ENCODE measurements at places on chromosomes 2 and 18.
A peak's percentile ranks its signal among the peaks of the same experiment; 100 is the strongest.

DNA sequence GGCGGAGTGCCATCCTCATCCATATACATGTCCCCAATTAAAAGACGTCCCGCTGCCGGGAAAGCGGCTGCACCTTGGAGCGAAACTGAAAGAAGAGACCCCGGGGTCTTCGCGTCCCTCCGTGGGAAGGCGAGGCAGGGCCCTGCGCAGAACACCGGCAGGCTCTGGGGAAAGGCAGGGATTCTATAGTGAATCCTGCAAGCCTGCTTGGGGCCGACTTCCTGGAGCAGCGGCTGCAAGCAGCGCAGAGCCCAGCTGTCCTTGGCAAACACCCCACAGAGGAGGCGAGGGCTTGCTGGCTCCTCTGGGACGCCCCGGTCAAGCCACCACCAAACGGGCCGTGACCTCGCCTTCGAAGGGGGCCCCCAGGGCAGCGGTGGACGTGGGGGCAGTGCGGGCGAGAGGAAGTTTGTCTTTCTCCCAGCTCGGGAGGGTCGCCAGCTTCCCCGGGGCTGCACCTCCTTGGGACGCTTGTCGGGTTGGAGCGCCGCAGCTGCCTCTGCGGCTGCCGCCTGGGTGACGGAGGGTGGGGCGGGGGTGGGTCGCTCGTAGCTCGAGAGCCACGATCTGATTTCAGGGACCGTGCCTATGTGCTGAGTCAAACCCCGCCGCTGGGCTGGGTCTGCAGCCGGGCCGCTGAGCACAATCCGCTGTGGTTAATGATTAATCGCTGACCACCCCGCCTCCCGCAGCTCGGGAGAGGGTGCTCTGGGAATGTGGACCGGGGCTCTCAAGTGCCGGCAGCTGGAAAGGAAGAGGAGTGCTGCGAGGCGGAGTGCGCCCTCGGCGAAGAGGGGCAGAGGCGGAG lies 486 bp upstream of the GPR39 start:
- peak; percentile 45 for DNase-seq

- no peak for DNase-seq
These were observed 156.8 kb upstream of the MAPRE2 start for GRCh38 chr18:34884436-34884835.

DNA sequence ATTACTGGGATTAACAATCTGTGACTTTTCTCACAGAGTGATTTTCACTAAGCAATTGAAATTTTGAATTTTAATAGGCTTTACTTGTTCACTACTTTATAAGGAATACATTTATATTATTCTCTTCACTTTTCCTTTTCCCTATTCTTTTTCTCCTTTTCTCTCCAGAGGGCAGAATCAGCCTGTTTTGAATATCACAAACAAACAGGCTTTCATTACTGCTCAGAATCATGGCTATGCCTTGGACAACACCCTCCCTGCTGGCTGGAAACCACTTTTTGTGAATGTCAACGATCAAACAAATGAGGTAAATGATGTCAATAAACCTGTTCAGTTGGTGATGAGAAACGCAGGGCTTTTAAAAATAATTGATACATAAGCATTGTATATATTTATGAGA lies 35.3 kb downstream of the CPS1 start:
- DNase-seq: no peak

DNA sequence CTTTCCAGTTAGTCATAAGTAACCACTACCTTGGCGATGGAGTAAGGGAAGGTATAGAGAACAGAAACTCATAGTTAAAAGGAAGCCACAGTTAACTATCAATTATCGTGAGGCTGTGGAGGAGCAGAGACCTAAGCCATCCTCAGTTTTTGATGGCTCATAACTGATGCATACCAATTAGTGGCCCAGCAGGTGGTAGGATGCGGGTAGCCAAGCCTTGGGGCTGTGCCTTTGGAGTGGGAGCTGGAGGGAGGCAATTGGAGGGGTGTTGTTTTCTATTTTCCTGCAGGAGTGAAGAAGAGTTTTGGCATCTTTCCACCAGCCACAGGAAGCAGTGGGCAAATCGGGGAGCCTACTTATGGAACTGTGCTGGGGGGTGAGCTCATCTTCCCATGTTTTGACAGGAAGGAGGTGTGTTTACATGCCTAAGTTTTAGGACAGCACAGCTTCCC lies 194.8 kb downstream of the TPGS2 start:
- no peak for DNase-seq

- no peak for DNase-seq
These were observed 44.0 kb downstream of the ASAP2 start for GRCh38 chr2:9250498-9251153.

GRCh38 chr18:74496508-74497323 lies 553 bp downstream of the CNDP2 start:
- peak; percentile 69 for DNase-seq

DNA sequence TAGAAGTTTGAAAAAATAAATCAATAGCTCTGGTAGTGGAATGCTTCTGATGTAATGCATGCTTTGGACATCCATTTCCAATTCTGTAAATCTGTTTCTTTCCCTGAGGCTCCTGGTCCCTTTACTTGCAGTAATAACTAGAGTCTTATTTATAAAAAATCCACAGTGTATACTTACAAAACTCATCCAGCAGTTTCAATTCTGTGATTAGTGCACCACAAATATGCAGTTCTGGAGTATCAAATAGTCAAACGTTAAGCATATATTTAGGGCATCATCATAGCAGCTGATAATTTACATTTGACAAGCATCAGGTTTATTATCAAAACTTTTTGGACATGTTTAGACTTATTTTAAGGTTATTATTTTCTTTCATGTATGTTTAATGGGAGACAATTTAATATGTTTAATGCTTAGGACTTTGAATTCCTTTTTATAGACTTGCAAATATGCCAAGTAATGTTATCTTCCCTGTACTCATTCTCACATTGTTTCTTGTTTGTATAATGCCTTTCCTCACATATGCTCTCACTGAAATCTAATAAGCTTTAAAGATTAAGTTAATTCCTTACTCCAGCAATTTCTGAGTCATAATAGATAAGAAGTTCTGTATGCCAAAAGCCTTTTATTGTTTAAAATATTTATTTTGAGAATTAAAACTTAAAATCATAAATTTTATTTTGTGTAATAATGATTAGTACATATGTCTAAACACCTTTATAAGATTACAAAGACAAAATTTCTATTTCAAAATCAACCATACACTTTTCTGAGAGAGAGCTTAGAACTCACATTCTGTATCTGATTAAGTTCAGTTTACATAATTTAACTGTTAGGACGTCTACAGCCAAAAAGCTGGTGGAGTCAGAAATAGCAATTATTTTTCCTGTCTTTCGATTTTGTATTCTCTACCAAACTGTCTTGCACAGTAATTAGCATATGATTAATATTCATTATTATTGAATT lies 341.5 kb upstream of the TMEFF2 start:
- no peak for DNase-seq

- DNase-seq: no peak
These were observed 82.6 kb downstream of the ASB1 start for GRCh38 chr2:238509151-238509835.

DNA sequence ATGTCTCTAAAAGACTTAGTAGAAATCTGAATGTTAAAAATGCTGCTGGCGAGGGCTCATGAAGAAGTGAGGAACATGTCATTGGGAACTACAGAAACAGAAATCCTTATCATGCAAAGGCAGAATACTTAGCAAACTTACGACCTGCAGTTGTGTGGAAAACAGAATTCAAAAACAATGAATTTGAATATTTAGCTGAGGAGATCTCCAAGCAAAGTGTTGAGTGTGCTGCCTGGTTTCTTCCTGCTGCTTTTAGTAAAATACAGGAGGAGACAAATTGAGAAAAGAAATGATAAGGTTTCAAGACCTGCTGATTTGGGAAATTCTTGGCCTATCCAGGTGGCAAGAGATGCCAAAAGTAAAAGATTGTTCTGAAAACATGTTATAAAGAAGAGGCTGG lies 38.5 kb downstream of the METTL4 start:
- no peak for DNase-seq

GRCh38 chr2:86367499-86367777 lies 30.0 kb upstream of the REEP1 start:
- DNase-seq: no peak

GRCh38 chr2:98811766-98812165 lies 80.8 kb upstream of the MGAT4A start:
- no peak for DNase-seq

DNA sequence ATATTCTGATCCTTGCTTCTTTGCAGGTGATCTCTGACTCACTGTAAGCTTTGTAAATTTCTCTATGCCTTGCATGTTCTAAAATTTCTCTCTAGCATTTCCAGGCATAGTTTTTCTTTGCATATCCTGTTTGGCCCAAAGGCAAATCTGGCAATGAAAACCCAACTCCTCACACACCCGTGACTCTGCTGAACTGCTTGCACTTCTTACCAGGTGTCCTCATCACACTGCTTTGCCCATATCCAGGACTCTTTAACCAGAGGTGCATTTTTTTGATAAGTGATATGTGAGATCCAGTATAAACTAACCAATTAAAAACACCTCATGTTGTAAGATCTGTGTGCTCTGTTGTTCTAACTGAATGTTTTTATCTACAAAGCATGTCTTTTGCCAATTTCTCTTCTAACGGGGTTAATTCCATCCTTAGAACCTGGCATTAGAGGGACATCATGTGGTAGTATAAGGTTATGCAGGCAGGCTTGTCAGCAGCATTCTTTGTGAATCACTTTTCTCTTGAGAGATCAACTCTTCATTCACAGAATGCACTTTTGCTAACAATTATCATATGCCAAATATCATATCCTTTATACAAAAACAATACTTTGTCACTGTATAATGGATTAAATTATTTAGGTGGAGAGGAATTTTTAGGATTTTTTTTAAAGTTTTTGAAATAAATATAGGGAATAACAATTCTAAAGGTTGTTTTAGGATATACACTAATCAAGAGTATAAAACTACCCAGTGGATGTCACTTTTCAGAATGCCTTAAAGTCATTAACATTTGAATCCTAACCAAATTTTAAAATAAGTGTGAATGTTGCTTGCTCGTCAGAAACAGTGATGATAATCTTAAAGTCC lies 20.8 kb upstream of the TMX3 start:
- DNase-seq: no peak

GRCh38 chr2:105885456-105885855 lies 140.7 kb downstream of the NCK2 start:
- DNase-seq: no peak

- DNase-seq: no peak
These were observed 91.6 kb downstream of the BIN1 start for GRCh38 chr2:127015106-127015910.

DNA sequence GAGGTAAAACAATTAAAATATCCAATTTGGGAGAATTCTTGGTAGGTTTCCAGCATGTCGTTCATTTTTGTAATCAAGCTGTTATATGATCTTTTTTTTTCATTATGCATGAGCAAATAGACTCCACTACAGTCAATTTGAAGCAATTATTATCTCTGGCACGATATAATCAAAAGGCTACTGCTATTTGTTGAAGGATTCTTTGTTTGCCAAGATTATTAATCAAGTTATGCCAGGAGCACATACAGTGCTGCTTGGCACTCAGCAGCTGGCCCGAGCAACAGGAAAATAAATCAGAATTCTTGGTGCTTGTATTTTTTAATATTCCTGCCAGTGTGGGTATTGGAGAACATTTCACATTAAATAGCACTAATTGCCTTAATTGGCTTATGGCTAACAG lies 279.5 kb downstream of the RND3 start:
- no peak for DNase-seq

DNA sequence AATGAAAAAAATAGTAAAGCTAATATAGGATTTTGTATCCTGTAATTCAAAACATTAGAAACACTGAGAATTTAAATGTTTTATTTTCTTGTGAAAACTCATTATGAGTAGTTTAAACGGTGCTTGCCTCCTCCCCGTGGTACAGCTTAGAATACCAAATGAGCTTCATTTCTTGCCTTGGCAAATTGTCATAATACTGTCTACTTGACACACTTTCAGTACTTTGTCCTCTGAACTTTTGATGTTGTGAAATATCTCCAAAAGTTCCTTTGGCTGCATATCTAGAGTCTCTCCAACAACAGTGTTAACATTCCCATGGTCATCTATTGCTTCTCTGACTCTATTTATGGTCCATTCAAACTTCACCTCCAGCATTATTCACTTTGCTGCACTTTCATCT lies 61.9 kb upstream of the EPB41L5 start:
- no peak for DNase-seq

DNA sequence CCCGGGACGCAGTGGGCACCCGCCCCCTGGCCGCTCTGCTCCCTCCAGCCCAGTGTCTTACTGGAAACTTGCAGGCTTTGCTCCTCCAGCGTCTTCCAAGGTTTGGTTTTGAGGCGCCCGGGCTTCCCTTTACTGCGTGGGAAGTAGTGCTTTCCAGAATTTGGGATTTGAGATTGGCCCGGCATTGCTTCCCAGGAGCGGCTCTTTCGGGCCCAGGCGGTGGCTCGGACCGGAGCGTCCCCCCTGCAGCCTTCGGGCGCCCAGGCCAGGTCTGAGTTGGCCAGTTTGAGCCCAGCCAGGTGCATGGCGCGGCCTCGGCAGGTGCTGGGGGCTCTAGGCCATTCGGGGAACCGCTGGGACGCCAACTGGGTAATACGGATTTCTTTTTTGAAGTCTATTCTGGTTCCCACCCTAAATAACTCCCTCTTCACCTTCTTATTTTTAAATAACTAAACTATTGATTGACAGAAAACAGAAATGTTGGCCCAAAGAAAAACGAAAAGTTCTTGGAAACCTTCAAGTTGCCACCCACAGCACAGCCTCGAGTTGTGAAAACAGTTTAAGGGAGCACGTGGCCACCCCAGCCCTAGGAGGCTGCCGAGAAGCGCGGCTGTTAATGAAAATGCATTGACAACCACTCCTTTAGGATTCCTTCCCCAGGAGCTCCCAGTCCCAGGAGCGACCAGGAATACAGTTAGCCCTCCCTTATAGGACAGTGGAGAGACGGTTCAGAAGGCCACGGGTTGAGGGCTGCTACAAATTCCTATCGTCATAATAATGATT lies 766 bp downstream of the SNTG2 start:
- peak; percentile 24 for DNase-seq

DNA sequence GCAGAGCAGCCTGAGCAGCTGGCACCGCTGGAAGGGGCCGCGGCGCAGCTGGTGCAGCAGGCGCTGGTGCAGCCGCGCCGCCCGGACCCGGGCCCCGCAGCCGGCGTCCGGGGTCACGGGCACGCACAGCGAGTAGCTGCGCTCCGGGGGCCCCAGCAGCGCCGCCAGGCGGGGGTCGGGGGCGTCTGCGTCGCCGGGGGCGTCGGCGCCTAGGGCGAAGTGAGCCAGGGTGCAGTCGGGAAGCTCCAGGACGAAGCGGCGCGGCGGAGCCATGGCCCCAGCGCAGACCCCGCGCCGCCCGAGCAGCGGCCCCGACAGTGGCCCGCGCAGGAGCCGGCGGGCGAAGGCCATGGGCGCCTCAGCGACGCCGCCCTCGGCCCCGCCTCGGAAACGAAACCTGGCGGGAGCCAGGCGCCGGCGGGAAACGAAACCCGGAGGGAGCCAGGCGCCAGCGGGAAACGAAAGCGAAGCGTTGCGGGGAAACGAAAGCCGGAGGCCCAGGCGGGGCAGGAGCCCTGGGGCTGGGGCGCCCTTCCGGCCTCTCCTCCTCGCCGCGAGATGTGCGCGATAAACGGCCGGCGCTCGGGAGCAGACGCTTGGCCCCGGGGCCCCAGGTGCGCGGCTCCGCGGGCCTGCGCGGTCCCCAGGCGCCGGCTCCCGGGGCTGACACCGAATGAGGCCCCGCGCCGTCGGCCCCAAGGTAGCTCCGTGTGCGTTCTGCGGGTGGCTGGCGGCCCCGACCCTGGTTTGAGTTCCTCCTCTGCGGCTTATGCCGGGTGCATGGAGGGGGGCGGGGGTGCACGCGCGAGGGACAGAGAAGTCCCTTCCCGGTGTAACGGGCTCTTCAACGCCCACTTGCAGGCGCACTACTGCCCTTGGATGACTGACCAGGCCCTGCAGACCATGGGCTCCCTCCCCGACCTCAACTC lies at the start of gene CMPK2:
CMPK2 (minus strand) TSS at position 562 of the 929 bp plus-strand sequence; CDS start at position 351, 211 bp downstream.
- DNase-seq: peak; percentile 58

GRCh38 chr2:223114170-223114569 lies 62.2 kb downstream of the KCNE4 start:
- no peak for DNase-seq
